NCI-H1092 (cell line): ENCODE measurements at places on chromosomes 3 and 15.

DNA sequence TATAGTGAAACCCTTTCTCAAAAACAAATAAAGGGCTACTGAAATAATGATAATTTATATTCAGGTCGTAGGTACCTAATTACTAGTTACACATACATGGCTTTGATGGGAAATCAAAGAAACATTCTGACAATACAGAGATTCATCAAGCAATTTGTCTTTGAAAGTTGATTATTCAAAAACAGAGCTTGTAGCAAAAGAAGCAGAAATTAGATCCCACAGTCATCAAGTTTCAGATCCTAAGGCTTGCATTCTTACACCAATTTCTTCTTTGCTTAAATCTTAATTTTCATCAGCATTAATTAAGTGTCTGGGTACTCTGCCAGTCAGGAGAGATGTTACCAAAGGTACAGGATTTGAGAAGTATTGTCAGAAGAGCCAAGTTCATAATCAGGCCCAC lies 1.5 kb upstream of the HEXA start:
- DNase-seq = no peak

- no peak for DNase-seq
Observed at GRCh38 chr3:187567661-187568121, 102.5 kb downstream of the SST start.

DNA sequence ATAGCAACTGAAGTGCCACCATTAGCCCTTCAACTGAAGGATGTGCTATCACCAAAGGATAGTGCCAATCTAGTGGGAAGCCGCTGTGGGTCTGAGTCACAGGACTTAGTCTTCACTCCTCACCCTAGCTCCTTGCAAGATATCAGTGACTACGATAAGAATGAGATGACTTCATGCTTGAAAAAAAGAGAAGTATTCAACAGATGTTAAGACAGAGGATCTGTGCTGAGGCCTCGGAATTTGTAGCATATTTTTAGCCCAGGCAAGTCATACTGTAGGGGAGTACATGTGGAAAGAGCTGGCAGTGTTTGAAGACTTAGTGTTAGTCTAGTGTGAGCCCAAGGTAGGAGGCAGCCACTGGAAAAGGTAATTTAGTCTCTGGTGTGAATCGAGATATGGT lies 270.7 kb upstream of the LRTM1 start:
- DNase-seq = no peak

DNA sequence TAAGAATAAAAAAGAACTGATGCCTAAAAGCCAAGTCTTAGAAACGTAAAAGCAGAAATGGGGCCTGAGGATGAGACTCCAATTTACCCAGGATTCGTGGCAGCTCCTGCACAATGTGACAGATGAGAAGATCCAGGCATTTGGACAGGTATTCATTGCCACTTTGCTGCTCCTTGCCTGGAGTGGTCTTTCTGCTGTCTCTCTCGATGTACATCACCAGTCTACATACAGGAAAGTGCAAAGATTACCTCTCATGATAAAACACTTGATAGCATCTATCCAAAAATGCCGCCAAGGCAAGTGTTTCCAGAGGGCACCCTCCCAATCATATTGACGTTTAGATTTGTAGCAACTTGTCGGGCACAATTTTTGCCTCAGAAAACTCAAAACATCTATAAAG lies 244.3 kb downstream of the ULK4 start:
- DNase-seq = no peak

GRCh38 chr3:123469323-123469995 lies 20.6 kb upstream of the ADCY5 start:
- DNase-seq = no peak
